ENCODE measurements at places on chromosomes 2 and 18. TPM values are rescaled to one million over a fixed set of nuclear protein-coding genes. Genes with fewer than 3 reads are reported as not detected.

DNA sequence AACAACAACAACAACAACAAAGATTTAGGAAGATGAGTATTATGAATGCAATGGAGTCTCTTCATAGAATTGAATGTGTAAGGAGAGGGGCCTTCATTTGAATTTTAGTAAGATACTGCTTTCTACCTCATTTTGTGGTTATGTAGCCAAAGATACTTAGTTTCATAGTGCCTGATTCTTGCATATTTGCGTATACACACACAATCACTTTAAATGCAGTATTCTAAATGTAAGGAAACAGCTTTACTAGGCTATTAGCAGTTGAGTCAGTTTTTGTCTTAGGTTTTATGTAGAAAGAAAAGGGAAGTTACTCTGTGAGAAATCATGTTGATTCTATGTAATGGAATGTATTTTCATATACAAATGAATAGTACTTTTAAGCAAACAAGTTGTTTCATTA is 80.5 kb downstream of the HAUS1 start:
- no peak overlapping the region for H3K27ac ChIP-seq
- no peaks in the 10 kb centered on the region for H3K4me1 ChIP-seq
- DNase-seq = no peak
- no peak overlapping the region for H3K4me3 ChIP-seq

GRCh38 chr18:13379062-13379865 is 160.7 kb downstream of the LDLRAD4 start:
- H3K4me3 ChIP-seq = no peak overlapping the region
- DNase-seq = peak; percentile 5
- H3K27me3 ChIP-seq = no peaks in the 10 kb centered on the region

DNA sequence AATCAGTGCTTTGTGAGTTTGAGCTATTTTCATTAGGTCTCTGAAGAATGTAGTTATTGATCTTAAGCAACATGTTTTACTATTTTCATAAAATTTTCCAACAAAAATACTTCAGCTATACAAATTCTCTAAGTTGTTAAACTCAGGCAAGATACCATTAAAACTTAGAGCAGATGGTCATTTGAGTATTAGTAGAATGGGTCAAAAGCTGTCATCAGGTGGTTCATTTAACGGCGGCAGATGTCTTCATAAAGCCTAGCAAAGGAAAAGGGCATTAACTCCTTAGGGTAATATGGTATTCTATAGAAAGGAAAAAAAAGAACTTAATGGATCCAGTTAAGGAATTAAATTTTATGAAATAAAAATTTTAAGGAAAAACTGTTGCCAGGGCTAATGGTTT is 19.2 kb downstream of the MIB1 start:
- H3K4me1 ChIP-seq = no peaks in the 10 kb centered on the region
- H3K27me3 ChIP-seq = no peaks in the 10 kb centered on the region
- no peak for DNase-seq

DNA sequence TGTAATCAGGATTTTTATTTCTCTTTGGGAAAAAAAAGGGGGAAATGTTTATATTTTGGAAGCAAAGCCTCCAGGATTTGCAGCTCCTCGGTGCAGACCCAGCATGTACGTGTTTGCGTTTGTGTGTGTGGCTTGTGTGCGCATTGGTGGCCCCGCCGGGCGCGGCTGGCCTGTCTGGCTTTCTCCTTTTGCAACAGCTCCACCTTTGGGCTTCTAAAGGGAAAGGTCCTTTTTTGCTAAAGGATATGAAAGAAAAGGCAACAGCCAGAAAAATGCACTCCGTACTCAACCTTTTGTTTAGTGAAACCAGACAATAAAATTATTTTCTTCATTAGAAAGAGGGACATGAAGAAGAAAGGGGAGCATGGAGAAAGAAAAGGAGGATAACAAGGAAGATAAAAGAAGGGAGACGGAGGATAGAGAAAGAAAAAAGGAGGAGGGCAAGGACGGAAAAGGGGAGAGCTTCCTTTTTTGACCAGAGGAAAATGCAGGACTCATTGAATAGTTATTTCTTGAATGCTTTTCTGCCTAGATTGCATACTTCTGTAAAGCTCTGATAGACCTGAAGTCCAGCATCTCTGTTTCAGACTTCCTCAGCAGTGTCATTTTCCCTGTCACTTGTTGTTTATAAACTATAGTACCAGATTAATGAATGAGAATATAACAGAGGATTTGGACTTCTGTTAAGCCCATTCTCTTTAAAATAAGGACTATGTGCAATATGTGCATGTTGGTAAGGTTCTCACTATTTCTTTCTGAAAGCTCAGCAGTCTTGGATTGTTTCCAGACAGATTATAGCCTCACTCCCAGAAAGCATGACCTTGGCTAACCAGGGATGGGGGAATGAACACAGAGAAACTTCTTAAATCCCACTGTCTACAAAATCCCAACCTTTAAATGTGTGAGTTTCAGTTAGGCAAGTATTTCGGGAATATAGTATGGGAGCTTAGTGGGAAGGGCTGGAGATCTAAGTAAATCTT is 563.1 kb upstream of the PIK3C3 start:
- DNase-seq = no peak
- no peak overlapping the region for H3K27ac ChIP-seq
- no peaks in the 10 kb centered on the region for H3K4me1 ChIP-seq
- no peak overlapping the region for H3K4me3 ChIP-seq
- H3K27me3 ChIP-seq = no peaks in the 10 kb centered on the region
- H3K36me3 ChIP-seq = no peaks in the 10 kb centered on the region

DNA sequence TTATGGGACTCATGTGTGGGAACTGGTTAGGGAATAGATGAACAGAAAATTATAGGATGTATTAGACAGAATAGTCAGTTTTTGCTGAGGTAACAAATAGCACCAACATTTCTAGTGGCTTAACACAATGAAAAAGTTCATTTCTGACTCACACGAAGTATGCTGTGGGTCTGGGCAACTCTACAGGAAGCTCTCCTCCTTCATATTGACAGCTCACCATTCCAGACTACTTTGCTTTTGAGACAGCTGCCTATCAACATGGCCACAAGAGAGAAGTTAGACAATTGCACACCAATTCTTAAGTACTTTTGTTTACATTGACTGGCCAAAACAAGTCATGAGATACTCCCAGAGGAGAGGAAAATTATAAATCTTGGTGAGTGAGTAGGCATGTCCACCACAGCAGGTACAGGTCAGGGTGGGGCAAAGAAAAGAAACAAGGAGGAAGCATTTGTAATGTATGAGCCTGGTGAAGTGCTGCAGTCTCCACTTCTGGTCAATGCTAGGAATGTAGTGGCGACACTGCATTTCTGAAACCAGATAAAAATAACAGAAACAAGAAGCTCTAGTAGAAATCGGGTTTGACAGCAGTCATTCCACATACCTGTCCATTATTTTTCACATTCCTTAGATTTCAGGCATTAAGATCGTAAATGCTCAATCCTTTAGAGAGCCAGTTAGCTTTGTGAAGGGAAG is 141.6 kb downstream of the ICOS start:
- H3K4me1 ChIP-seq = no peaks in the 10 kb centered on the region
- H3K4me3 ChIP-seq = no peak overlapping the region
- H3K27ac ChIP-seq = no peak overlapping the region
- no peaks in the 10 kb centered on the region for H3K36me3 ChIP-seq
- no peaks in the 10 kb centered on the region for H3K27me3 ChIP-seq

GRCh38 chr2:195468771-195469170 is 188.3 kb upstream of the SLC39A10 start:
- no peaks in the 10 kb centered on the region for H3K36me3 ChIP-seq
- DNase-seq = no peak
- no peak overlapping the region for H3K4me3 ChIP-seq
- H3K27ac ChIP-seq = no peak overlapping the region
- no peaks in the 10 kb centered on the region for H3K4me1 ChIP-seq

- H3K4me1 ChIP-seq = no peaks in the 10 kb centered on the region
- DNase-seq = no peak
- no peaks in the 10 kb centered on the region for H3K36me3 ChIP-seq
These were observed 230.7 kb downstream of the MYO3B start for GRCh38 chr2:170408461-170409163.

DNA sequence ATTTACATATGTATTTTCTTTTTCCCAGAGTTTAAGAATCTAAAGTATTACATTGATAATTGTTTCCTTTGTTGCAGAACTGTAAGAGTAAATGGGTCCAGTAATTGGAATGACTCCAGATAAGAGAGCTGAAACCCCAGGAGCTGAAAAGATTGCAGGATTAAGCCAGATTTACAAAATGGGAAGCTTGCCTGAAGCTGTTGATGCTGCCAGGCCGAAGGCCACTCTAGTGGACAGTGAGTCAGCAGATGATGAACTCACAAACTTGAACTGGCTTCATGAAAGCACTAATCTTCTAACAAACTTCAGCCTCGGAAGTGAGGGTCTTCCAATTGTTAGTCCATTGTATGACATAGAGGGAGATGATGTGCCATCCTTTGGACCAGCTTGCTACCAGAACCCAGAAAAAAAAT is 183.8 kb upstream of the STON1 start:
- H3K27ac ChIP-seq = peak overlapping the region; percentile 19
- no peaks in the 10 kb centered on the region for H3K36me3 ChIP-seq
- H3K4me1 ChIP-seq = no peaks in the 10 kb centered on the region
- no peak overlapping the region for H3K4me3 ChIP-seq
- DNase-seq = no peak
- H3K27me3 ChIP-seq = no peaks in the 10 kb centered on the region

The ATP6V1C2 gene
- 0.54 TPM for total RNA-seq

DNA sequence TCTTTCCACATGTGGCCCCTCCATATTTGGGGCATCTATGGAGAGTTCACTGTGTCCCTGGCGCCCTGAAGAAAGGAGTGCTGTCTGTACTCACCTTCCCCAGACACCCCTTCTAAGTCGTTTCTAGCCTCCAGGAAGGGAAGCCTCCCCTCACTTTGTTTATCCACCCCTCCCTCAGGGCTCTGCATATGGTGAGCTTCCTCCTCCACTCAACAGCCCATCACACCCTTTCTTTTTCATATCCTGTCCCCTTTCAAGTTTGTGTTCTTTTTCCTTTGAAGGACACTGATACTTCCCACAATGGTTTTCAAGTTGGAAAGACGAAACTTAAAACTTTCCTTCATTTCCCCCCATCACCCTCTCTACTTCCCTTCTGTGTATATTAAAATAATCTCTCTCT is 291.4 kb upstream of the POU3F3 start:
- DNase-seq = no peak
- no peak overlapping the region for H3K27ac ChIP-seq
- H3K27me3 ChIP-seq = no peaks in the 10 kb centered on the region
